ENCODE measurements at places on chromosomes 3 and 15.

DNA sequence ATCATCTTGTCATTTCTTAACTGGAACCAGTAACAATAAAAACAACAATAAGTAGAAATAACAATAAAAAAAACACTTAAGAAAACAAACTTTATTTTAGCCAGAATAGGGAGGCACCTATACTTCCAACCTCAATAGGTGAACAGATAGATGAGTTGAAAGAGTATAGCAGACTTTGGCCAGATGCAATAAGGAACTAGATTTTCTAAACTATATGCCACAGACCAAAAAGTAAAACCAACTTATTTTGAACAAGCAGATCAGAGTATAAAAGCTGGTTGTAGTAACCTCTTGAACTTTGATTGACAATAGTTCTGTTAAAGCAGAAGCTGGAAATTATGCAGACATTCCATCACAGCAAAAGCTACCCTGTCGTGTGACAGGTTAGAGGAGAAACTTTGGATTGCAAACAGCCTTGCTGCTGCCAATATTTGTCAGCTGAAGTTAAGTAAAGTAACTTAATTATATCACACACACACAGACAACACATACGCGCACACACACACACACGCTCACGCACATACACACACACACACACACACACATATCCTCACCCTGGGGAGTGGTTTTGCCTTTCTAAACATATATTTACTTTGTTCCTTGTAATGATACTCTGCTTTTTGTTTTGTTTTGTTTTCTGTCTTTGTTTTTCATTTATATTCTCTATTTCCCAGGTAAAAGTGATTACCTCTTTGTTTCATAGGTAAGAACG is 903.6 kb downstream of the VGLL3 start:
- DNase-seq: no peak

- no peak for DNase-seq
Measured at GRCh38 chr3:52040600-52040999, 15.8 kb downstream of the DUSP7 start.

DNA sequence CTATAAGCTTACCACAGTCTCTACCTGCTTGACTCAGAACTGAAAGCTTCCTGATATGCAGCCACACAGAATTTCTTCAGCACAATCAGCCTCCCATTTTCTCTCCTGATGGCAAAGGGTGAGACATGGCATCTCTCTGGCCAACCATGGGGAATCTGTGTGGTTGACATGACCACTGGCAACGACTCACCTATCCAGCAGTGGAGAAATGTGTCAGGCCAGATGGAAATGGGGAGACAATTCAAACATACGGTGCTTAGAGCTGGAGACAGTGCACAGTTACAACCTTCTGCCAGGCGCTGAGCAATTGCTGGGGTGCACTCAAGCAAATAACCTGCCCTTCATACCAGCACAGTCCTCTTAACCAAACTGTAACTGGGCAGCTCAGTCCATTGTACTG is 3.6 kb downstream of the ZNF385D start:
- no peak for DNase-seq

DNA sequence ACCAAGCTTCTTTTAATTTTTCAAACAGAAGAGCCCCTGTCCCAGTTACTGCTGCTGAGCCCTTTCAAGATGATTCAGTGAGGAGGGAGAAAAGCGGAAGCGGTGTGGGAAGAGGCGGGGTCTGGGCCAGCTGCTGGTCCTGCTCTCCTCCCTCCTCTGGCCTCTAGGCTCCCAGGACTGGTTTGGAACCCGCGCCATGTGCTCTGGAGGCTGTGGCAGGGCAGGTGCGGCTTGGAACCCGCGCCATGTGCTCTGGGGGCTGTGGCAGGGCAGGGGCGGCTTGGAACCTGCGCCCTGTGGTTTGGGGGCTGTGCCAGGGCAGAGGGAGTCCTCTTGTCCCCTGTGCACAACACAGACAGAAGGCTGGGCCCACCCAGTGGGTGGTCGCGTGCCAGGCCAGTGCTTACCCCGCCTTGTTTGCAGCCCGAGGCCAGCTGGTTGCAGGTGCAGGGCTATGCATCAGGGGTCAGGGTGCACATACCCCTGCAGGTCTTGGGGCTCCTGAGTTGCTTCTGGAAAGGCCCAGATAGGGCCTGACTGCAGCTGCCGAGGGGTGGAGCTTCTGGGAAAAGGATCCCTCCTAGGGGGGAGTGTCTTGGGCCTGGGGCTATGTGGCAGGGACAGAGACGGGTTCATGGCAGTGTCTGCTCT is 12.2 kb downstream of the ALG1L2 start:
- DNase-seq: peak; percentile 45

- no peak for DNase-seq
Measured at GRCh38 chr15:92847841-92848240, 52.3 kb upstream of the CHD2 start.

- no peak for DNase-seq
Measured at GRCh38 chr15:61115679-61116078, 113.4 kb downstream of the RORA start.

DNA sequence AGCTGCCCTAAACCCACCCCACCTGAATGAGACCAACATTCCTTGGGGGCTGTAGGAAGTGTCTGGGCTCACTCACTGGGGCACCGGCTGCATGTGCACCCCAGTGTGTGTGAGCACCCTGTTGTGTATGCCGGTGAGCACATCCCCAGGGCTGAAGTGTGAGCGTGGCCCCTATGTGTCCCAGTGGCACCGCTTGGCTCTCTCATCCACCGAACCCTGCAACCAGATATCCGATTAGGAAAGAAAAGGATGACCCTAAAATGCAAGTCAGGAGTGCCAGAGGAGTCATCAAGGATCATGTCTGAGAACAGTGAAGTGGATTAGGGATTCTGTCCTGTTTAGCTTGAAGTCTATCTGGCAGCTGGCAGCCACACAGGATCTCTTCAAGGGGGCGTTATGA is 84.0 kb upstream of the ALDH1L1 start:
- DNase-seq: no peak

Measured in CD4-positive, alpha-beta T cell treated with Interferon gamma for 1 hour (primary cell).